ENCODE measurements at places on chromosomes 7 and 10. TPM values are rescaled to one million over a fixed set of nuclear protein-coding genes. Genes with fewer than 3 reads are reported as not detected.

The CNNM1 gene
- 0.08 TPM for total RNA-seq

The IPMK gene
- 5.5 TPM for total RNA-seq

The CDHR1 gene
- 1.3 TPM for total RNA-seq

The ETV1 gene
- total RNA-seq: 18.2 TPM

The NUDT13 gene
- total RNA-seq: 2.3 TPM

The IGFBP3 gene
- total RNA-seq: 125 TPM

The AGBL3 gene
- 3.0 TPM for total RNA-seq

The GNG11 gene
- total RNA-seq: 133 TPM

The MYO1G gene
- 0.13 TPM for total RNA-seq

The CTTNBP2 gene
- total RNA-seq: 24.4 TPM

The OR2A42 gene
- 0.08 TPM for total RNA-seq

The FAM25A gene
- total RNA-seq: not detected

The FLNC gene
- 7.7 TPM for total RNA-seq

DNA sequence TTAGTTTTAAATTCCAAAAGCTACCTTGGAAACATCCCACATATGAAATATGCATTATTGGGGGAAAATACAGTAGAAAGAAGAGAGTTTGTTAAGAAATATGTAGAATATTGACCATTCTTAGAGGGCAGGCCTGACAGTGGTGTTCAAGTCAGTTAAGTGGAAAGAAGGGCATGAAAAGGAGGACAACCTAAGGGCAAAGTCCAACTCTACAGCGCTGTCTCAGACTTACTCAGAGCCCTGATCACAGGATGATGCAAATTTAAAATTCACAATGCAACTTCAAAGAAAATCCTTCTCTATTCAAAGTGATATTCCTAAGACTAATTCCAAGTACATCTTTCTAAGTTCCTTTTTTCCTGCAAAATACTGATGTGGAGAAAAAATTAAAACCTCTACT, 139.1 kb upstream of the LRRTM3 start:
- no peak for DNase-seq

GRCh38 chr7:116162254-116162653, 48.1 kb upstream of the TES start:
- no peak for DNase-seq

DNA sequence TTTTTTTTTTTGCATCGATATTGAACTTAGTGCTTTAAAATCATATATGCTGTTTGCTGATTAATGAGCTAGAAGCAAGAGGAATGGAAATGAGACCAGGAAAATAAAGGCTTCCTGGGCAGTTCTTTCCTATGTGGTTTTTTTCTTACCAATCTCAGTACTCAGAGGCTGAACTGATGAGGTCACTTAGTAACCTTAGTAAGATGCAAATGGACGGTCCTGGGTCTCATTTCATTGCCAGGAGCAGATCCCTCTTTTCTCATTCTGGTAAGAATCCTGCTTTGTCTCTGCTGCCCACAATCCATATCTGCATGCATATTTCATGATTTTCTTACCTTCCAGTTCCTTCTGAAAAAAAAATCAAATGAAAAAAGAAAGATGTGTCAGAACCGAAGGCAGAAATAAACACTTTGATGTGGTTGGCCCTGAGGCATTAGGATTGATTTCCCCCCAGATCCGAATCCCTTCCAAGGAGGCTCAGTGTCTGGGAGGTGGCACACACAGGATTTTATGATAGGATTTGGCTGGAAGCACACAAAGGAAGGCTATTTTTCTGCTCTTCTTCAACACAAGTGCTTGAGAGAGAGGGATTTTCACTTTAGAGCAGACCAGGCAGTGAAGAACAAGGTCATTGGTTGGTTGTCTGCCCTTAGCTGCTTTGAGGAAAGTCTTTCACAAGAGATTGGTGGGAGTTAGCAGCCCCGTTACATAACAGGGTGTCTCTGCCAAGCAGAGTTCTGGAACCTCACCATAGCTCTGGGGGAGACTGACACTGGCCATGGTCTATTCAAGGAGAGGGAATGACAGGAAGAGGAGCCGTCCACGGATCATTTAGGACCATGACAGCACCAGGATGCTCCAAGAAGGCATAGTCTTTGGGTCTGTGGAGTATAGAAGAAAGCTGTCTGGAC, 150.0 kb downstream of the CAMK1D start:
- DNase-seq: no peak

- DNase-seq: no peak
Measured at GRCh38 chr7:126370038-126370668, 882.6 kb downstream of the GRM8 start.

GRCh38 chr7:25680636-25681035, 452.4 kb upstream of the NPVF start:
- no peak for DNase-seq

- no peak for DNase-seq
Measured at GRCh38 chr10:15141136-15142054, 27.1 kb downstream of the NMT2 start.

DNA sequence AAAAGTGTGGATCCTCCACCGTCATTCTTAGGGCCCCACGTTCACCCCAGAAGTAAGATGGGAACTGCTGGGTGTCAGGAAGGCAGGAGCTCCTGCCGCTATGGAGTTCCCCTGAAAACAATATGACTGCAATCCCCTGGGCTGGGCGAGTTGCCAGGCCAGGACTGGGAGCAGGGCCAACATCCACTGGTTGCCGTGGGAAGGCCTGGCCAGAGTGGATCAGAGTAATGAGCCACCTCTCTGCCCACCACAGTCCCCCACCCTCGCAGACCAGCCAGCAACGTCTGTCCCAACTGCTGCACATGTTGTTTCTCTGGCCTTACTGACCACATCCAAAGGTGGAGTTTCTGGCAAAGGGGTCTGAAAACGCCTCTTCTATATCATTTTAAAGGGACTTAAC, 86.6 kb downstream of the STRA8 start:
- no peak for DNase-seq

DNA sequence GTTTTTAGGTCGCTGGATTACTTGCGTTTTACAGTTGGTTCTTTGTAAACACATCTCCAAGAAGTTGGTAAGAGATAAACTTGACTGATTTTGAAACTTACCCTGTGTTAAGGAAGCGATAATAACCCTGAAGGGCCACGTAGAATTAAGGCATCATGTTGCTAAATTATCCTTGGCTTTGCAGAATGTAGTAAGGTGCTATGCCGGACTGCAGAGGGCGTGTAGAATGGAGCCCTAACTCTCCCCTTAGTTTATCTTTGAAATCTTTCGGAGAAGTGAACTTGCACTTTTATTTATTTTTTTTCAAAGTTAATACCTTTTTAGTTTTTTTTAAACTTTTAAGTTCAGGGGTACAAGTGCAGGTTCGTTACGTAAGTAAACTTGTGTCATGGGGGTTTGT, 208.8 kb upstream of the DKK1 start:
- DNase-seq: no peak

GRCh38 chr7:42893346-42894240, 18.3 kb downstream of the C7orf25 start:
- DNase-seq: no peak

DNA sequence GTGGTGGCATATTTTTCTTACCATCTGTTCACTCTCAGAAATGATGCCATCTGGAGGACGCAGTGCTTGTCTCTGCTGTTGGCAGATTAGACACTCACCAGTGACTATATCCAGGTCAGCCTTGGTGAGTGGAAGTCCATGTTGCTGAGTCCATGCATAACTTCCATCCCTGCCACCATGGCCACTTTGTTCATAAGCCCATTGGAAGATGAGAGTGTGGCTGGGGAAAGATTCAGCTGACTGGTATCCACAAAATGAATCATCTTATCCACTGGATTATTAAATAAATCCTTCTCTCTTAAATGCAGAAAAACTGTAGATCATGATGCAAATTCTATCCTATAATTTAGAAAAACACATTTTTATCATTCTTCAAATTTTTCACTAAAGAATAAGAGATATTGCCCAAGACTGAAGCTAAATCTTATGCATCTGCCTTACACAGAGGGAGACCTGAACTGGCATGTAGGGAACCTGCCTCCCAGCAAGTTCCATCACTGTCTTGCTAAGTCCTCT, 726.9 kb downstream of the TNS3 start:
- DNase-seq: no peak

- DNase-seq: no peak
Measured at GRCh38 chr10:8312079-8312478, 257.6 kb downstream of the GATA3 start.

DNA sequence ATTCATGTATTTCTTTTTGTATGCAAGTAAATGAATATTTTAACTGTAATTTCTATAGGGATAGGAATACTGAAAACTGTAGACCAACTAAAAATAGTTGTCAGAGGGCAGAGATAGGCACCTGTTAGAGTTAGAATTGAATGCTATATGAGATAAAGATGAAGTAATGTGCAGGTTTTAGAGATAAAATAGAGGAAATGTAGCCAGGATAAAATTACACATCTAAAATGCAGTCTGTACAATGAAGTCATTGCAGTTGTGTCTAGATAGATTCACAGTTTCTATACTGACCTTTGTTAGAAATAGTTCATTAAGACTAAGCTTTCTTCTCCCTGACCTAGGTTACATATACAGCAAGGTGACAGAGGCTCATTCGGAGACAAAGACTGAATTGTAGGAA, 46.2 kb downstream of the SMNDC1 start:
- DNase-seq: no peak

DNA sequence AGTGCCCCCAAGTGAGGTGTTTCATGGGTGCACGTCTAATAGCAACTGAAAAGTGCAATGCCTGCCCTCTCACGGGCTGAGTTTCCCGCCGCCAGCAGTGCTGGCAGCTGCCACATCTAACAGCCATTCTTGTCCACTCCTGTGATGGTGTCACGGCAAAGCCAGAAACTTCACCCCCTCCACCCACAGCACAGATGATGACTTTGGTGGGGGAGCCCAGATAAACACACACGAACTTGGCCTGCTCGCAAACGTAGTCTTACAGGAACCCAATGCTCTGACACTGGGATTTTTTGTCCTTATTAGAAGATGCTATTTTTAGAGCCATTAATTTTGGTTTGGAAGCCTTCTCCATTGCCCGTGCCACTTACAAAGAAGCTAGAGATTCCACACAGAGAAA, 26.7 kb downstream of the CPXM2 start:
- no peak for DNase-seq

DNA sequence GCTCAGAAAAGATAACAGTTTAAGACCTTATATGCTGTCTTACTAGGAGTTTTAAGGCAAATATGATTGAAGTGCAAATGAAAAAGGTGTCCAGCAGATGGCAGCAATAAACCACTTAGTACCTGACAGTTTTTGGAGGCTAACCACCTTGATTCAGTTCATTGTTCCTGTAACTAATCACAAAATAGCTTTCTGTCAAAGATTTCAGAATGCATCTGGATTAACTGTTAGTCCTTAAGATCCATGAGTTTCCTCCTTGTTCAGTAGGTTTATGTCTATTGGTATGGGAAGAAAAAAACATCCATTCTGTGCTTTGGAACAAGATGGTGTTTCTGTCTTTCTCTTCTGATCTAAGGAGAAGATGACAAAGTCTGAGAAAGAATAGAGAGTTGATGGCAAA, 46.6 kb downstream of the CCSER2 start:
- DNase-seq: peak; percentile 54

DNA sequence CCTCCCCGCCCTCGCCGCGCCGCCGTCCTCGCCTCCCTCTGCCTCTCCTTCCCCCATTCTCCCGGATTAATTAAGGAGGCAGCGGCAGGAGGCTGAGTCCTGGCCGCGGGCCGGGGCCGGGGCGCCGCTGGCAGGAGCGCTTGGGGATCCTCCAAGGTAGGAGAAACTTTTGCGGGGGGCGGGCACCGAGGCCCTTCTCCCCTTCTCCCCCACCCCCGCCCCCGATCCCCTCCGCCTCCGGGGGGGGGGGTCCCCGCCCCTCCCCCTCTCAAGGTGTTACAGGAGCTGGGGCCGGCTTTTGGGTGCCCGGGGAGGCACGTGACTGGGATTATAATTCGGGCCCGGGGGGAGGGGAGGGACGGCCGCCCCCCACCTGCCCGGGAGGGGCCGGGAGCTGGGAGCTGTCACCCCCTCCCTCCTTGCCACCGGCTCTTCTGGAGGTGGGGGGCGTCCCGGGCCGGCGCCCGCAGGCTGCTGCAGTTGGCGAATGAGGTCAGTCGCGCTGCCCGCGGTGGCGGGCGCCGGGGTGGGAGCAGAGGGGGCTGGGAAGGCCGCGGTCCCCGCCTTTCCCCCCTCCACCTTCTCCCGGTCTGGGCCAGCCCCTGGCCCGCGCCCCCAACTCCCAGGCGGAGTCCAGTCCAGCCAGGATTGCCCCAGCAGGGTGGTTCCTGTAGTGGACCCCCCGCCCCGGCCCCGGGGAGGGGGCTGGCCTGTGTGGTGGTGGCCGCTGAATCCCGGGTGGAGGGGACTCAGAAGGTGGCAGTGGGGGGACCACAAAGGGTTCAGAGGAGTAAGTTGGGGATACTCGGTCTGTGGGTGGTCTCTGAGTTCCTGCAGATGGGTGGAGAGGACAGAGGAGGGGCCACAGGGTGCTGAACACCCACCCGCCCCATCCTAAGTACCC, 567 bp downstream of the GTF2IRD1 start:
- DNase-seq: peak; percentile 31

GRCh38 chr10:118669020-118669791, 73.8 kb upstream of the PRLHR start:
- no peak for DNase-seq

GRCh38 chr7:117312593-117313580, 10.0 kb downstream of the WNT2 start:
- DNase-seq: no peak

- peak; percentile 52 for DNase-seq
Measured at GRCh38 chr7:29194594-29195427, at the start of gene CHN2. CHN2 (plus strand) TSS chr7:29194775.

GRCh38 chr7:1466524-1467271, 7.4 kb upstream of the MICALL2 start:
- DNase-seq: no peak

DNA sequence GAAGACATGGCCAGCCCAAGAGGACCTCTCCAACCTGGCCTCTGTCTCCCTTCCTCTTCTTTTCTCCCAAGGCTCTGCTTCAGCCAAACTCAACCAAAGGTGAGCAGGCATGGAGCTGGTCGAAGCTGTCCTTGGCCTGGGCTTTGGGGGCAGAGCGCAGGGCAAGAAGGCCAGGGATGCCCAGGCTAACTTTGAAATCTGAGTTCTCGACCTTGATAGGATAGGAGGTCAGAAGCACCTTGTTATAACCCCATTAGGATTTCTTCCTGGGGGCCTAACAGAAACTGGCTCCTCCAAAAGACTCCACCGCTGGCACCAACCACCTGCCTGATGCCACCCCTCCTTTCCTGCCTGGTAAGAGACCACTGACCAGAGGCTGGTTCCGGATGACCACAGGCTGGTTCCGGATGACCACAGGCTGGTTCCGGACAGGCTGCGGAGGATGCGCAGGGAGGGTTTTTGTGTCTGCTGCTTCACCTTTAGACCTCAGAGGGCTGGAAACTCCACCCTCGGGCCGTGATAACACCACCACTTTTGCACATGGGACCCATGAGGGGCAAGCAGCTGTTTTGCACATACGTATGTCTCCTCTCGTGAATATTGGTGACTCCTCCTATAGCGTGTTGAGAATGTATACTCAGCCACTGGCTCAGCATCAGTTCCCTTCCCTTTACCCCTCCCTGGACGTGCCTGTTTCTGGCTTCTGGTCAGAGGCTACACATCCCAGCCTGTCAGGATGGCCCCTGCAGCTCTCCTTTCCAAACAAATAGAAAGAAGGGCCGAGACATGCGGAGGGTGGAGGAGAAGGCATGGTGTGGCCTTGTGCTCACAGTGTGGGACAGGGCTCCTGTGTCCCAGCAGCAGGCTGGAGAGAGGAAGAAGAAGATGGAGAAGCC, 140.1 kb downstream of the DNAJB6 start:
- no peak for DNase-seq

All from endothelial cell (in vitro differentiated cells).